ENCODE measurements at places on chromosomes 16 and 17.

- no peak for DNase-seq
These were observed 10.0 kb downstream of the WDR45B start for GRCh38 chr17:82638183-82638773.

- DNase-seq, result no peak
These were observed 163.5 kb downstream of the SDK2 start for GRCh38 chr17:73480740-73481139.

DNA sequence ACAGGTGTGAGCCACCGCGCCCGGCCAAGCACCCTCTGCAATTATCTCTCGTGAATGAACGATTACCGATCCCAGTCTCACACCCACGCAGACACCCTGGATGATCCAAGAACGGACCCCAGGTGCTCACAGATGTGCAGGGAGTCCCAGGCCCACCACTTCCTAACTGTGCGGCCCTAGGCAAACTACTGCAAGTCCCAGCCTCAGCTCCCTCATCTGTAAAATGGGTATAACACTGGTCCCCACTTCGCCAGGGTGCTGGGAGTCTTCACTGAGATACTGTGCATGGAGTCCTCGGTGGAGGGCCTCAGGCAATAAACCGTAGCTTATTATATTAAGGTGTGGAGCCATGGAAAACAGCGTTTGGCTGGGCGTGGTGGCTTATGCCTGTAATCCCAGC is 21.6 kb upstream of the PITPNA start:
- DNase-seq, result no peak

- no peak for DNase-seq
These were observed 6.6 kb downstream of the KRT39 start for GRCh38 chr17:40960144-40960543.

Measured in ELR (cell line).